ENCODE measurements at places on chromosomes 3 and 15.

GRCh38 chr3:168364967-168365366, 269.2 kb upstream of the GOLIM4 start:
- no peak for DNase-seq

GRCh38 chr3:134699141-134699711, 48.4 kb upstream of the KY start:
- no peak for DNase-seq

DNA sequence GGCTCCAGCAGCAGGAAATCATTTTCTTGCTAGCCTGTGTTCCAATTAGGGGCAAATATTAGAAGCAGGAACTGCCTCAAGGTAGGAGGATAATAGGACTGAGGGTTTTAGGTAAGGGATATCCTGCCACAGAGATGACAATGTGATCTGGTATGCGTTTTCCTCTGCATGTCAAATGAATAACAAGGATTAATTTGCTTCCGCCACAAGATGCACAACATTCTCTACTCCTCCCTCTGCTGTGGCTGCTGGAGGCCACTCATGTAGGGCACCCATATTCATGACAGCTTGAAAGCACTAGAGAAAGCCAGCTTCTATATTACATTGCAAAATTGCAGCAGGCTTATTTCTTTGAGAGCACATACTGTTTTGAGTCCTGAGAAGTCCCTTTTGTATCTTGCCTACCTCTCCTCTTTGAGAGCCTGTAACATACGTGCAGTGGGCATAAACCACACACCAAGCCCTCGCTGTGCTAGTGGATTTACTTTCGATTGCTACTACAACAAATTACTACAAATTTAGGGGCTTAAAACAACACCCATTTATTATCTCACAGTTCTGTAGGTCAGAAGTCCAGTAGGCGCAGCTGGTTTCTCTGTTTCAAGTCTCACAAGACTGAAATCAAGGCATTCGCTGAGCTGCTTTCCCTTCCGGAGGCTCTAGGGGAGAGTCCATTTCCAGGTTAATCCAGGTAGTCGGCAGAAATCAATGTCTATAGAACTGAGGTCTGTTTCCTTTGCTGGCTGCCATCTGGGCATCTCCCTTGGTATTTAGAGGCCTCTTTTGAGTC, 5.9 kb upstream of the CD47 start:
- DNase-seq, result no peak

- no peak for DNase-seq
Observed at GRCh38 chr15:61796056-61796455, 264.2 kb downstream of the VPS13C start.

GRCh38 chr3:152209776-152210175, 59.0 kb upstream of the MBNL1 start:
- no peak for DNase-seq

- DNase-seq, result no peak
Observed at GRCh38 chr3:124174910-124175874, 183.3 kb upstream of the ROPN1 start.

GRCh38 chr3:183324083-183324482, 71.0 kb downstream of the B3GNT5 start:
- DNase-seq, result no peak

GRCh38 chr15:57485869-57486268, 105.8 kb upstream of the MYZAP start:
- peak; percentile 97 for DNase-seq

Measured in kidney epithelial cell (primary cell).